ENCODE measurements at places on chromosomes 5 and 9.
A peak's percentile ranks its signal among the peaks of the same experiment; 100 is the strongest.

- DNase-seq, result no peak
Observed at GRCh38 chr9:7960320-7961050, 160.9 kb upstream of the DMAC1 start.

GRCh38 chr9:79975621-79976256, 404.0 kb downstream of the TLE4 start:
- DNase-seq, result no peak

DNA sequence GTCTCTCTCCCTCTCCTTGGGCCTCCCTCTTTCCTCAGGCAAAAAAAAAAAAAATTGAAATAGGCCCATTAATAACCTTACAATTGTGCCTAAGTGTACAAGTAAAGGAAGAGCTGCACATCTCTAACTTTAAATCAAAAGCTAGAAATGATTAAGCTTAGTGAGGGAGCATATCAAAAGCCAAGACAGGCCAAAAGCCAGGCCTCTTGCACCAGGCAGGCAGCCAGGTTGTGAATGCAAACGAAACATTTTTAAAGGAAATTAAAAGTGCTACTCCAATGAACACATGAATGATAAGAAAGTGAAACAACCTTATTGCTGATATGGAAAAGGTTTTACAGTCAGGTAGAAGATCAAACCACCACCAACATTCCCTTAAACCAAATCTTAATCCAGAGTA, 383.4 kb downstream of the KIAA0825 start:
- DNase-seq, result no peak

GRCh38 chr5:109645707-109646192, 44.0 kb upstream of the MAN2A1 start:
- peak; percentile 72 for DNase-seq

- DNase-seq, result no peak
Observed at GRCh38 chr9:134929193-134930158, 11.8 kb upstream of the FCN1 start.
